SJCRH30 (cell line): ENCODE measurements at places on chromosomes 16 and 17. TPM values are rescaled to one million over a fixed set of nuclear protein-coding genes. Genes with fewer than 3 reads are reported as not detected.

- no peak overlapping the region for H3K27ac ChIP-seq
- no peaks in the 10 kb centered on the region for H3K36me3 ChIP-seq
- peaks cover 13% of the 10 kb centered on the region; the same call in 1 of the 2 replicates for H3K27me3 ChIP-seq
- H3K4me3 ChIP-seq: no peak overlapping the region
- DNase-seq: no peak
- H3K4me1 ChIP-seq: no peaks in the 10 kb centered on the region
These were observed 127.9 kb downstream of the IRX5 start for GRCh38 chr16:55058576-55058975.

Gene CCL1
- not detected in 2 replicates for total RNA-seq

GRCh38 chr16:17408296-17408695 is 62.5 kb downstream of the XYLT1 start:
- H3K4me1 ChIP-seq: no peaks in the 10 kb centered on the region
- H3K36me3 ChIP-seq: no peaks in the 10 kb centered on the region

Gene CDIPT
- 29.6 and 30.1 TPM in 2 replicates for total RNA-seq

Gene CD300LB
- total RNA-seq: not detected in 2 replicates

Gene ATAD5
- total RNA-seq: 28.3 and 37.6 TPM in 2 replicates

Gene CRHR1
- not detected in 2 replicates for total RNA-seq

DNA sequence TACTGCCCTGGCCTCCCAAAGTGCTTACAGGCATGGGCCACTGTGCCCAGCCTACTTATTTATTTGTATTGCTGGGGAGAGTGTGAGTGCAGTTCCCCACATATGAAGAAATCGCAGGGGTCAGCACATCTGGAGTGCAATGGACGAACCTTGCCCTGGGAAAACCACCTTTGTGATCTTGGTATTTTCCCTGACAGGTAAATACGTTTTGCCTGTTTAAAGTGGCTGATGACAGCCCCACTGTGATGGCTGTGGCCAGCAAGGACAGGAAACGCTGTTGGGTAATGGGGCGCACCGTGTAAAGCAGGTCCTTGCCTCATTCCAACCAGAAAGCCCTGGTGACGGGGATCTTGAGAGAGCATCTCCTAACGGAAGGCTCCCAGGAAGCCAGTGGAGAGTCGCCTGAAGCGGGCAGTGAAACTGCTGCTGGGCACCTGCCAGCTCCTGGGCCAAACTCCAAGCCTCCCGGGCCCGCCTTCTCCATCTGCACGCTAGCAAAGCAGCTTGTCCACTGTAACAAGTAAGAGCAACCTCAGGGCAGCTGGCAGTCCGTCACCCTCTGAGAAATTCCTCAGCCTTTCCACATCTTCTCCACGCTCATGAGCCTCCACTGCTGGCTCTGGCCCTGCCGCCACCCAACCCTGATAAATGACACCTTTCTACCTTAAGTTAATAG is 17.5 kb downstream of the EMC8 start:
- H3K27me3 ChIP-seq: no peaks in the 10 kb centered on the region
- 0 out of 2 replicates have a peak, but pooled peaks cover 3% of the 10 kb centered on the region for H3K36me3 ChIP-seq
- no peak overlapping the region for H3K4me3 ChIP-seq
- H3K4me1 ChIP-seq: no peaks in the 10 kb centered on the region

Gene NOG
- 19.8 and 20.3 TPM in 2 replicates for total RNA-seq

DNA sequence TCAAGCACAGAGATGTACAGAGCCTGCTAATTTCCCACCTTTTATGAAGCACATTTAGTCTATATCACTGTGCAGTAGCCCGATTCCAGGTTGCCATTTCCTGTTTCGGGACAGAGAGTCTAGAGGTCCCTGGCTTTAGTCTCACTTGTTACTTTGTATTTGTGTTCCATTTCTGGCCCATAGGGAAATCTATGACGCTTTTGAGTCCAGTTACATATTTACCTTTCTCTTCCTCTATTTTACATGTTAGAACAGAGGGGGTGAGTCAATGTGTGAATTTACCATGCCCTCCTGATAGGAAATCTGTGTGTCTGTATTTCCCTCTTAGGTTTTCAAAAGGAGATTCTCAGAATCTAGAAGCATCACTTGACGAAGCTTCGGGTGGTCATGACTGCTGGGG is 227.1 kb upstream of the ZFHX3 start:
- DNase-seq: no peak
- no peak overlapping the region for H3K4me3 ChIP-seq
- no peaks in the 10 kb centered on the region for H3K27me3 ChIP-seq

DNA sequence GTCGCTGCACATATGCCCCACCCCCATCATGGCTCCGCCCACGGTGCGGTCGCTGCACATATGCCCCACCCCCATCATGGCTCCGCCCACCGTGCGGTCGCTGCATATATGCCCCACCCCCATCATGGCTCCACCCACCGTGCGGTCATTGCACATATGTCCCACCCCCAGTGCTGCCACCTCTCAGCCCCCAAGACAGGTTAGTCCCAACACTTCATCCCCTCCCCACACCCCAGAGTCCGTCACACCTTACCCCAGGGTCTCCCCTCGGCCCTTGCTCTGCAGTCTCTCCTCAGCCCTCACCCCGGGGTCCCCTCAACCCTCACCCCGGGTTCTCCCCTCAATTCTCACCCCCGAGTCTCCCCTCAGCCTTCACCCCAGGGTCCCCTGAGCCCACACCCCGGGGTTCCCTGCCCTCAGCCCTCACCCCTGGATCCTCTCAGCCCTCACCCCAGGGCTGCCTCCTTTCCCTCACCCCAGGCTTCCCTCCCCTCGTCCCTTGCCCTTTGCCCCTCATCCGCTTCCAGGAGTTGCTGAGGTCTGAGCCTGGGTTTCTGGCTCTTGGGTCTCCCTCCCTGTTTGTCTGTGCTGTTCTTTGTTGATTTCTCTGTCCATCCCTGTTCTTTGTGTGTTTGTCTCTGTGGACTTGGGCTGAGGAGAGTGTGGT is 25.6 kb downstream of the TPSG1 start:
- H3K4me1 ChIP-seq: no peaks in the 10 kb centered on the region
- DNase-seq: no peak
- no peaks in the 10 kb centered on the region for H3K36me3 ChIP-seq
- H3K4me3 ChIP-seq: no peak overlapping the region

Gene TNFSF13
- 0.40 and 0.41 TPM in 2 replicates for total RNA-seq

Gene RAC3
- total RNA-seq: 17.9 and 20.8 TPM in 2 replicates

- no peak overlapping the region for H3K27ac ChIP-seq
- no peaks in the 10 kb centered on the region for H3K36me3 ChIP-seq
- H3K27me3 ChIP-seq: no peaks in the 10 kb centered on the region
- DNase-seq: no peak
- H3K4me3 ChIP-seq: no peak overlapping the region
These were observed 6.6 kb downstream of the HIC1 start for GRCh38 chr17:2061441-2061958.

Gene USP7
- total RNA-seq: 83.7 and 91.7 TPM in 2 replicates

DNA sequence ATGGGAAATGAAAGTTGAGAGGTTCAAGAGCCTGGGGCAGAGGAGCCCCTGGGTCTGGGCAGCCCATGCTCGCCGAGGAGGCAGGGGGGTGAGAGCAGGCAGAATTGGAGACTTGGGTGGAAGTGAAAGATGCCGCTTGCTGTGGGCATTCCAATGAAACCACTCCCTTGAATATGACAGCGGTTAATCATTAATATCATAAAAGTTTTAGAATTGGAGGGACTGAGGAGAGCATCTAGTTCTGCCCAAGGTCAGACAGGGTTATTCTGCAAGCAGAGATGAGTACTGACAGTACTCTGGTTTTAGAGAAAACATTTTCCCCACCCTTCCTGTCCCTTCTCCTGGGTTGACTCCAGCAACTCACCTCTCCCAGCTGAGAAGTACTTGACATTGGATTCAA is 180.2 kb downstream of the MSI2 start:
- no peak overlapping the region for H3K4me3 ChIP-seq
- no peaks in the 10 kb centered on the region for H3K27me3 ChIP-seq
- H3K4me1 ChIP-seq: peaks cover 57% of the 10 kb centered on the region
- H3K27ac ChIP-seq: no peak overlapping the region; the same call in 1 of the 2 replicates
- no peak for DNase-seq

GRCh38 chr16:58272855-58273254 is 22.0 kb downstream of the PRSS54 start:
- H3K4me1 ChIP-seq: no peaks in the 10 kb centered on the region
- peaks cover 7% of the 10 kb centered on the region for H3K27me3 ChIP-seq
- H3K27ac ChIP-seq: no peak overlapping the region
- H3K36me3 ChIP-seq: no peaks in the 10 kb centered on the region; the same call in 1 of the 2 replicates
